ENCODE measurements at places on chromosomes 12 and 14. TPM values are rescaled to one million over a fixed set of nuclear protein-coding genes. Genes with fewer than 3 reads are reported as not detected.
A peak's percentile ranks its signal among the peaks of the same experiment; 100 is the strongest.

DNA sequence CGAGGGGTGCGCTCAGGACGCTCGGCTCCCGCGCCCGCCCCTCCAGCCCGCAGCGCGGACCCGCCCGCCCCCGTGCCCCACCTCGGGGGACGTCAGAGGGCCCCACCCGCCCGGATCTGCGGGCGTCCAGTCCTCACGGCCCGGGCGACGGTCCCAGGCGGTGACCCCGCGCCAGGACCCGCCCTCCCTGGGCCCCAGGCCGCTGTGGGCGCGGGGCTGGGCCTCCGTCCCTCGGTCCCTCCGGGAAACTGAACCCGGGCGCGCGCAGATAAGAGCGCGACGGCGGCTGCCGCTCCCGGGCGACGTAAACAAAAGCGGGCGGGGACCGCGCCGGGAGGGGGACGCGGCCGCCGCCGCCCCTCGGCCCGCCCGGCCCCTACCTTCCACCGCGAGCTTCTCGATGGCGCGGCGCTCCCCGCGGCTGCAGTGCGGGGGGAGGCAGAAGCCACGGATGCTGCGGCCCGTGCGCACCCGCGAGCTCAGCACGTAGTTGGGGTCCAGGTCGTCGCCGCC is 1.1 kb downstream of the CKB start:
- no peak for DNase-seq

DNA sequence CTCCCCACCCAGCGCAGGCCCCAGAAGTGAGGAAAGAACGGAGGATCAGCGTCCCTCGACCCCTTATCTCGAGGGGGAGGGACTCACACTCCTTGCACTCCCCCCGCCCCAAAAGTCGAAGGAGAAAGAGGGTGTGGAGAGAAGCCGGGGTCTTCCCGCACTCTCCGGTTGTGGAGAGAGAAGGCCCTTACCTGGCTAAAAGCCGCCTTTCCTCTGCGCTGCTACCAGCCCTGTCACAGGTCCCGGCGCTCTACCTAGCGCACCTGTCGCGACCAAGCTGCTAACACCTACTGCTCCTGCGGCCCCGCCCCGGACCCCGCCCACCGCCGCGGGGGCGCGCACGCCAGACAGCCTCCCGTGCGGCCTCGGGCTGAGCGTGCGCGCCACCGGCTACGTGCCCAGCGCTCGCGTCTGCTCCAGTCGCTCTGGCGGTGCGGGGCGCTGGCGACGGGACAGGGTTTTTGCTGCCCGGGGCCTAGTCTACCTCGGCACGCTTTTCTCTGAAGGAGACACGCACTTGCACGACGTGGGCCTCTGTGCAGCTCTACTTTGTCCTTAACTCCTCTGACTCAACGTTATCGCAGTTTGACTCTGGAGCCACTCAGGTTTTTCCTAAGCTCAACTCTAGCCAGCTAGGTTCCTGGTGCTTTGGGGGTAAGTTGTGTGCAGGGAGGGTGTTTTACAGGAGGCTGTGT is at the start of gene LIMA1:
LIMA1 (minus strand) TSS at position 292 of the 695 bp plus-strand sequence. CDS start 34,769 bp downstream, outside the sequence.
- peak; percentile 92 for DNase-seq

Gene TAS2R7
- 0.42 TPM for total RNA-seq

GRCh38 chr14:100810435-100810834 is 15.5 kb upstream of the MEG3 start:
- no peak for DNase-seq

Gene SNRPF
- total RNA-seq: 10.5 TPM

Gene KLHL33
- total RNA-seq: 0.17 TPM

Gene PPP1R36
- total RNA-seq: 0.09 TPM

All from liver (tissue), 10 donors.